ENCODE measurements at places on chromosomes 4 and X. TPM values are rescaled to one million over a fixed set of nuclear protein-coding genes. Genes with fewer than 3 reads are reported as not detected.

RAB41 gene
- total RNA-seq = not detected

SLC9B1 gene
- 2.3 TPM for total RNA-seq

FAM236A gene
- not detected for total RNA-seq

HSFX1 gene
- 1.1 TPM for total RNA-seq

PFKFB1 gene
- total RNA-seq = 0.60 TPM

DNA sequence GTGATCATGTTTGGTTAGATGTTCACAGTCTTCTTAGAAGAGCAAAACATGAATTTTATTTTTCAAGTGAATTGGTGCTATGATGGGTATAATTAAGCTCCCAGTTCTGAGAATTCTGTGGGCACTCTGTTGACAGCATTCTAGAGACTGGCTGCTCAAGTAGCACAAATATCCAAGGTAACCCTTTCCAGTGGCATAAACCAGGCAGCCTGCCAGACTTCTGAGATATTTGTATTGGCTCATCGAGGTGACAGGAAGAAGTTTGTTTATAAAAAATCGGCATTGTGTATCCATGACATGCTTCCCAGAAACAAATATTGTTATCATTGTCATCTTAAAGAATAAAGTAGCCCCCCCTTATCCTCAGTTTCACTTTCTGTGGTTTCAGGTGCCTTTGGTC lies 28.3 kb downstream of the LANCL3 start:
- no peaks in the 10 kb centered on the region for H3K36me3 ChIP-seq
- peaks cover 2% of the 10 kb centered on the region for H3K27me3 ChIP-seq

DNA sequence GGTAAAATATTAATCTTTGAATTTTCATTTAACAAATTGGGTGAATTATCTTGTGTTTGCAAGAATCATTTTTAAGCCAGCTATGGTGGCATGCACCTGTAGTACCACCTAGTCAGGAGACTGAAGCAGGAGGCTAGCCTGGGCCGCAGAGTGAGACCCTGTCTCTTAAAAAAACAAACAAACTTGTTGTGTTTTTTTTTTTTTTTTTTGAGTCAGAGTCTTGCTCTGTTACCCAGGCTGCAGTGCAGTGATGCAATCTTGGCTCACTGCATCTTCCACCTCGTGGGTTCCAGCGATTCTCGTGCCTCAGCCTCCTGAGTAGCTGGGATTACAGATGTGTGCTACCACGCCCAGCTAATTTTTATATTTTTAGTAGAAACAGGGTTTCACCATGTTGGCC lies 2.2 kb downstream of the TXLNG start:
- peaks cover 6% of the 10 kb centered on the region for H3K36me3 ChIP-seq
- H3K4me3 ChIP-seq = no peak overlapping the region
- no peak overlapping the region for H3K27ac ChIP-seq
- peaks cover 19% of the 10 kb centered on the region for H3K4me1 ChIP-seq

DNA sequence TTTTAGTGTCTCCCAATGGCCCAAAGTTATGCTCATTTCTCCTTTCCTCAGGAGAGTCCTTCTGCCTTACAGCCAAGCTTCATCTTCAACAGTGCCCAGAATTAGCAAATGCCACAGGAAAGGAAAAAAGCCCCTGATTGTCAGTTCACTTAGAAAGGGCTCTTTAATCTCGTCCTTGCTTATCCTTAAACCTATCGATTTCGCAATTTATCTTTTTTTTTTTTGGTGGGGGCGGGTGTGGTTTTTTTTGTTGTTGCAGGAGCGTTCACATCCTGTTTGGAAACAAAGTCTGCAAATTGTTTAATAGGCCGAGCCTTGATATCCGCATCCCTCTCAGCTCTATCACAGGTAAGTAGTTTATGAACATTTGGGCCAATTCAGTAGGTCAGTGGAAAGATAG lies 20.2 kb downstream of the TRPC5OS start:
- H3K4me1 ChIP-seq = no peaks in the 10 kb centered on the region
- H3K27ac ChIP-seq = no peak overlapping the region
- H3K4me3 ChIP-seq = no peak overlapping the region
- no peak for DNase-seq
- H3K27me3 ChIP-seq = peaks cover 3% of the 10 kb centered on the region
- H3K36me3 ChIP-seq = no peaks in the 10 kb centered on the region

GRCh38 chrX:20913760-20914159 lies 460.5 kb upstream of the CNKSR2 start:
- H3K36me3 ChIP-seq = no peaks in the 10 kb centered on the region
- H3K4me1 ChIP-seq = no peaks in the 10 kb centered on the region
- no peaks in the 10 kb centered on the region for H3K27me3 ChIP-seq
- H3K27ac ChIP-seq = no peak overlapping the region
- no peak overlapping the region for H3K4me3 ChIP-seq

- no peaks in the 10 kb centered on the region for H3K27me3 ChIP-seq
- H3K27ac ChIP-seq = no peak overlapping the region
- no peaks in the 10 kb centered on the region for H3K4me1 ChIP-seq
- no peak for DNase-seq
- H3K4me3 ChIP-seq = no peak overlapping the region
- no peaks in the 10 kb centered on the region for H3K36me3 ChIP-seq
These were observed 71.7 kb downstream of the IRS4 start for GRCh38 chrX:108664701-108665100.

GRCh38 chr4:38387348-38387747 lies 276.7 kb upstream of the KLF3 start:
- H3K4me3 ChIP-seq = no peak overlapping the region
- no peak overlapping the region for H3K27ac ChIP-seq
- H3K27me3 ChIP-seq = no peaks in the 10 kb centered on the region
- no peaks in the 10 kb centered on the region for H3K4me1 ChIP-seq
- H3K36me3 ChIP-seq = peaks cover 6% of the 10 kb centered on the region

GRCh38 chrX:2497961-2498780 lies 2.6 kb downstream of the DHRSX start:
- no peaks in the 10 kb centered on the region for H3K27me3 ChIP-seq
- H3K27ac ChIP-seq = no peak overlapping the region
- DNase-seq = no peak
- H3K4me1 ChIP-seq = peaks cover 24% of the 10 kb centered on the region

Measured in activated CD4-positive, alpha-beta memory T cell treated with anti-CD3 and anti-CD28 coated beads, Interleukin-2, amount 10 ng/mL, durations not matched to agents 7 days and 5 days (primary cell).